Hematopoietic multipotent progenitor cell treated with erythropoietin and hydrocortisone succinate and interleukin-3 and kit ligand, for 4 days (in vitro differentiated cells): ENCODE measurements at places on chromosomes 11 and 22.
A peak's percentile ranks its signal among the peaks of the same experiment; 100 is the strongest.

- DNase-seq: no peak
Observed at GRCh38 chr22:42281284-42281683, 10.8 kb upstream of the TCF20 start.

DNA sequence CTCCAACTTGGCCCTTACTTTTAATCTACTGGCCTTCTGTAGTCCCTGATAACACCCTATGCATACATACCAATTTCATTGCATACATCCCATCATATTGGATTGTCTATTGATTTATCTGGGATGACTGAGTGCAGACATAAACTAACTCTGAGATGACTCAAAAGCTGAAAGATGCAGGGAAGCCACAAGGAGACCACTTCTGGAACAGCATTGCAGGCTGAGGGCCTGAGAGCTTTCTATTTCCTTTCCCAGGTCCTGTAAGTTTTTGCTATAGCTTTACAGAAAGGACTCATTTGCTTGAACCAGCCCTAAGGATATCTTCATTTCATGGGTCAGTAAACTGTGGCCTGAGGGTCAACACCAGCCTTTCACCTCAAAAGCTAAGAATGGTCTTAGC lies 15.1 kb upstream of the SPON1 start:
- no peak for DNase-seq

DNA sequence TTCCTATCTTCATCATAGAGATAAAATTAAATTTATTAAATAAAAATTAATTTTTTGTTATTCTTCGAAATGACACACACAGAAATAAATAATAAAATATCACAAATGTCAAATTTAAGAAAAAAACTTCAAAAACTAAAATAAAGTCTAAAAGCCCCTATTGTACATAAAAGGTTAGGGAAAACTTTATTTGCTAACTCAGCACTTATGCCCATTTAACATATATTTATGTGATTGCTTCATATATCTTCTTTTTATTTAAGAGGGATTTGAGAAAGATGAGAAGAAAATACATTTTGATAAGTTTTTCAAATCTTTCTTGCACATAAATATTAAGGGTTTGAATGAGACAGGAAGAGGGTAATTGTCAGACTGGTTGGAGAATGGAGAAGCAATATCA lies 2350.4 kb upstream of the RAG2 start:
- DNase-seq: no peak

- DNase-seq: no peak
Observed at GRCh38 chr11:127061947-127062346, 61.4 kb upstream of the KIRREL3 start.

GRCh38 chr22:42862045-42862734 lies 5.1 kb upstream of the ARFGAP3 start:
- no peak for DNase-seq

DNA sequence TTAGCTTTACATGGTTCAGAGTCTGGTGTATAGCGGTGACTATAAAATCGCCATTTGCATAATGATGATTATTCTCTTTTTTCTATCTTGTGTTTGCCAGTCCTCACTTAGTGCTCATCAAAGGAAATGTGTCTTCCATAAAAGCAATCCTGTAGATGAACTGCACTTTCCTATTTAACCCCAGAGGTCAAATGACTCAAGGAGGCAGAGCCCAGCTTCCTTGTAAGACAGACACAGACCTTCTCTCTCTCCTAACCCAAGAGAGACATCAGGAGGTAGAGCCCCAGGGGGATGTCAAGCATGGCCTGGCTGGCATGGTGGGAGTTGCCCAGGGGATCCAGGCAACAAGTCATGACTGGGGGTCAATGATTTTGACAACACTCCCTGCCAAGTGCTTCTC lies 46.9 kb upstream of the CRTAM start:
- no peak for DNase-seq

DNA sequence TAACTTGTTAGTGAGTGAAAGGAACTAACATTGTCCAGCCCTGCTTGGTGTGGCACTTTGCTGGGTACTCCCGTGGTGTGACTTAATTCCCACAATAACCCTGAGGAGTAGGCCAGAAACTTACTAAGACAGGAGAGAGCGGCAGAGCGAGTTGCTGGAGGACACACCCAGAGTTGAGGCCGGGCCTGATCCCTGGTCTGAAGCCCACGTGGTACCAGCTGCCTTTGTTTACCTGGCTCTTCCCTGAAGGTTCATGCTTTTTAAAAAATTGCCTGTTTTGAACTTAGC lies 594 bp downstream of the MPST start:
- peak; percentile 78 for DNase-seq

DNA sequence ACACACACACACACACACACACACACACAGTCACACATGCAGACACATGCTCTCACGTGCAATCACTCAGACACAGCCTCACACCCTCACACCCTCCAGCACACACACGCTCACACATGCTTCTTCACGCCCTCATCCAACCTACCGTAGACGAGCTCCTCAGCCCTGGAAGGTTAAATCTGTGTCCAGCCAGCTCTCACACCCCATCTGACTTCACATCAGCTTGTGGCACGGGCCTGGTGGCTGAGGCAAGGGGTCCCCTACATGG lies 1.3 kb upstream of the SCUBE1 start:
- DNase-seq: no peak

DNA sequence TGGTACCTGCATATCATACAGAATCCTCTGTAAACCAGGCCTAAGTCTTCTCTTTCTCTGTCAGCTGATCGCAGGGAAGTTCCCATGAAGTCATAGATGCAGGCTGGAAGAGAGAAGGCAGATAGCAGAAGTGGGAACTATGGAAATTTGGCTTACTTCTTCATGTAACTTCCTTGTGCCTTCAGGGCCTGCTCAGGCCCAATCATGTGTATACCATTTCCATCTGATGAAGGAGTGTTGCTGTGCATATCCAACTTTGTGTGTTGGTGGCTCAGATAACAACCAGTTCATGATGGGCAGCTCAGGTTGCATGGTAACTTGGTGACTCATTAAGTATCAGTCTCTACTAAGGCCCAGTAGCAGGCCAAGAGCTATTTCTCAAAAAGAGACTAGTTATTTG lies 53.1 kb upstream of the CEP295 start:
- no peak for DNase-seq

- peak; percentile 83 for DNase-seq
Observed at GRCh38 chr11:133934599-133935550, 21.9 kb downstream of the IGSF9B start.

- DNase-seq: no peak
Observed at GRCh38 chr22:47334601-47335000, 572.2 kb downstream of the TBC1D22A start.

DNA sequence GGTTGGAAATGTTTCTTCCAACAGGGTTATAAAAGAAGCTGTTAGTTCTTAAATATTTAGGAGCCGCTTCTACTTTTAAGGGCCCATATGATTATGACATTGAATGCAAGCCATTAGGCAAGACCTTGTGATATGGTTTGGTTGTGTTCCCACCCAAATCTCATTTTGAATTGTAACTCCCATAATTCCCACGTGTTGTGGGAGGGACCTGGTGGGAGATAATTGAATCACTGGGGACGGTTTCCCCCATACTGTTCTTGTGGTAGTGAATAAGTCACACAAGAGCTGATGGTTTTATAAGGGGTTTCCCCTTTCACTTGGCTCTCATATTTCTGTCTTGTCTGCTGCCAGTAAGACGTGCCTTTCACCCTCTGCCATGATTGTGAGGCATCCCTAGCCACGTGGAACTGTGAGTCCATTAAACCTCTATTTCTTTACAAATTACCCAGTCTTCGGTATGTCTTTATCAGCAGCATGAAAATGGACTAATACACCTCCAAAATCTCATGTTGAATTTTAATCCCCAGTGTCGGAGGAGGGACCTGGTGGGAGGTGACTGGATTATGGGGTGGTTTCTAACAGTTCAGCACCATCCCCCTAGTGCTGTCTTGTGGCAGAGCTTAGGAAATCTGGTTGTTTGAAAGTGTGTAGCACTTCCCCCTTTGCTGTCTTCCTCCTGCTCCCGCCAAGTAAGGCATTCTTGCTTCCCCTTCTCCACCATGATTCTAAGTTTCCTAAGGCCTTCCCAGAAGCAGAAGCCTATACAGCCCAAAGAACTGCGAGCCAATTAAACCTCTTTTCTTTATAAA lies 4.3 kb downstream of the CD59 start:
- peak; percentile 67 for DNase-seq

- DNase-seq: no peak
Observed at GRCh38 chr11:75453916-75454655, 21.1 kb upstream of the KLHL35 start.

GRCh38 chr22:29050457-29050856 lies 11.2 kb downstream of the C22orf31 start:
- DNase-seq: no peak

- DNase-seq: no peak
Observed at GRCh38 chr11:110425751-110426545, 3.8 kb upstream of the FDX1 start.

- no peak for DNase-seq
Observed at GRCh38 chr22:34567367-34567766, 498.6 kb upstream of the ISX start.

GRCh38 chr11:113603277-113604059 lies 102.6 kb downstream of the TMPRSS5 start:
- no peak for DNase-seq

DNA sequence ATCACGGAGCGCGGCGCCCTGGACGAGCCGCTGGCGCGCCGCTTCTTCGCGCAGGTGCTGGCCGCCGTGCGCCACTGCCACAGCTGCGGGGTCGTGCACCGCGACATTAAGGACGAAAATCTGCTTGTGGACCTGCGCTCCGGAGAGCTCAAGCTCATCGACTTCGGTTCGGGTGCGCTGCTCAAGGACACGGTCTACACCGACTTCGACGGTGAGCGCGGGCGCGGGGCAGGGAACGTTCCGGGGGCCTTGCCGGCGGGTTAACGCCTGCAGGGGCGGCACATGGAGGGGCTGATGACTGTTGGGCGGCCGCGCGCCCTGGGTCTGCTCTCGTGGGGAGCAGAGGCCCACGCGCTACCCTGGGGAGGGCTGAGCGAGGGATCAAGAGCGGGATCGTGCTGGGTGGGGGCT lies 1.0 kb downstream of the PIM3 start:
- no peak for DNase-seq

DNA sequence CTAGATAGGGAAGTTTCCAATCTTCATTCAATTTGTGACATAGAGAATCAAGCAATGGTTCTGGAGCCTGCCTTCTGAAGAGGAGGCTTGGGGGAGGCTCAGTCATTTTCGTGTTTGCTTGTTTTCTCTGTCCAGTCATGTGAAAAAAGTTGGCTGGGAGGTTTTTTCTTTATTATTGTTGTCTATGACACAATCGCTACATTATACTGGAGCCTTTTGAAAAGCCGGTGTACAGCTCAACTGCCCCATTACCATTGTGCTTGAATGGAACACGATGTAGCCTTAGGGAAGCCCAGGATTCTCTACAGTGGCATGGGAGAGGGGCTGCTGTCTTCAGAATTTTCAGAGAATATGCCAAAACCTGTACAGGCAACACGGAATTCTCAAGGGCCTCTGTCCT lies 57.9 kb upstream of the NCAM1 start:
- no peak for DNase-seq

- no peak for DNase-seq
Observed at GRCh38 chr11:100739666-100740065, 52.6 kb downstream of the ARHGAP42 start.

- no peak for DNase-seq
Observed at GRCh38 chr11:10990637-10991193, 132.9 kb upstream of the ZBED5 start.

GRCh38 chr11:13434247-13435205 lies 28.5 kb downstream of the BTBD10 start:
- no peak for DNase-seq

GRCh38 chr11:122656073-122656630 lies 630 bp downstream of the UBASH3B start:
- DNase-seq: peak; percentile 64

- no peak for DNase-seq
Observed at GRCh38 chr11:109521571-109522086, 99.6 kb downstream of the C11orf87 start.

- peak; percentile 83 for DNase-seq
Observed at GRCh38 chr11:88359541-88359940, 22.0 kb upstream of the CTSC start.

GRCh38 chr11:122333467-122333866 lies 217.5 kb upstream of the BLID start:
- no peak for DNase-seq

GRCh38 chr11:73974604-73975478 lies 7.8 kb downstream of the UCP2 start:
- DNase-seq: no peak

DNA sequence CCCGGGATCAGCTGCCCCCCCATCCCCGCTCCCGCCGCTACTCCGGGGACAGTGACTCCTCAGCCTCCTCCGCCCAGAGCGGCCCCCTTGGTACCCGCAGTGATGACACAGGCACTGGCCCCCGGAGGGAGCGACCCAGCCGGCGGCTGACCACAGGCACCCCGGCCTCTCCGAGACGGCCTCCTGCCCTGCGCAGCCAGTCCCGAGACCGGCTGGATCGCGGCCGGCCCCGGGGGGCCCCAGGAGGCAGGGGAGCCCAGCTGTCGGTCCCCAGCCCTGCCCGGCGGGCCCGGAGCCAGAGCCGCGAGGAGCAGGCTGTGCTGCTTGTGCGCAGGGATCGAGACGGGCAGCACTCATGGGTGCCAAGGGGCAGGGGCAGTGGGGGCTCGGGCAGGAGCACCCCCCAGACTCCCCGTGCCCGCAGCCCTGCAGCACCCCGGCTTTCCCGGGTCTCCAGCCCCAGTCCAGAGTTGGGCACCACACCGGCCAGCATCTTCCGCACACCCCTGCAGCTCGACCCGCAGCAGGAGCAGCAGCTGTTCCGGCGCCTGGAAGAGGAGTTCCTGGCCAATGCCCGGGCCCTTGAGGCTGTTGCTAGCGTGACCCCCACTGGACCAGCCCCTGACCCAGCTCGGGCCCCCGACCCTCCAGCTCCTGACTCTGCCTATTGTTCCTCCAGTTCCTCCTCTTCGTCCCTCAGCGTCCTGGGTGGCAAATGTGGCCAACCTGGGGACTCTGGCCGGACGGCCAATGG lies 3.9 kb downstream of the RASL10A start:
- no peak for DNase-seq

- no peak for DNase-seq
Observed at GRCh38 chr11:117424781-117425180, 97.1 kb downstream of the CEP164 start.

GRCh38 chr11:120020981-120021380 lies 116.9 kb downstream of the TRIM29 start:
- DNase-seq: no peak

DNA sequence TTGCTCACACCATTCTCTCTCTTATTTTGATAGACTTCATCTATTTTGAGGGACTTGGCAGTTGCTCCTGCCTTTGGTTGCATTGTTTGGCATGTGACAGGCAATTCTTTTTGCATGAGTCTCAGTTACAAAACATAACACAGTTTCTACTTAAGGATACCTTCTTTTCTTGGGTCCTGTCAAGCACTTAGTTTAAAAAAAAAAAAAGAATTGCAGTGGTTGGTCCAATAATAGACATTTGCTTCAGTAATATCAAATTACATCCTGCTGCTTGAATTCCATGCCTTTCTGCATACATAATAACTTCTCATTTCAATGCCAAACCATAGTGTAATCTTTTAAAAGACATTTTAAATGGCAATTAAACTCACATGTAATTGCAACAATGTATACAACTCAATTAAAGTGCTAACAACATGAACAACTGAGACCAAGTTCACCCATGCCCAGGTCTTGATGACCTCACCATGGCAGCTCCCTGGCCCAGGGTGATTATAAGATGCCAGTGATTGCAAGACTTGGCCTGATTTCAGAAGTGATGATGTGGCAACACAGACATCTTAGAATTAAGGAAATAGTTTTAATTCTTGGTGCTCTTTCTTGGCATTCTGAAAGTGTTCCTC lies 32.2 kb upstream of the PLET1 start:
- DNase-seq: peak; percentile 71

- DNase-seq: peak; percentile 73
Observed at GRCh38 chr22:24230911-24231656, 13.8 kb downstream of the GGT5 start.
